ENCODE measurements at places on chromosomes 6 and 20. TPM values are rescaled to one million over a fixed set of nuclear protein-coding genes. Genes with fewer than 3 reads are reported as not detected.
A peak's percentile ranks its signal among the peaks of the same experiment; 100 is the strongest.

GRCh38 chr6:150427037-150427602 lies 58.3 kb downstream of the IYD start:
- no peaks in the 10 kb centered on the region for H3K27me3 ChIP-seq
- H3K4me1 ChIP-seq: no peaks in the 10 kb centered on the region
- H3K4me3 ChIP-seq: no peak overlapping the region
- no peak overlapping the region for H3K27ac ChIP-seq

Gene VARS2
- total RNA-seq: 15.8 TPM

Gene GRIK2
- total RNA-seq: 15.7 TPM

GRCh38 chr20:31835977-31836852 lies 9.2 kb downstream of the FOXS1 start:
- no peaks in the 10 kb centered on the region for H3K27me3 ChIP-seq
- H3K36me3 ChIP-seq: no peaks in the 10 kb centered on the region
- H3K4me3 ChIP-seq: no peak overlapping the region
- no peaks in the 10 kb centered on the region for H3K4me1 ChIP-seq
- DNase-seq: no peak

Gene DCDC2
- 0.34 TPM for total RNA-seq

GRCh38 chr6:48111143-48111506 lies at the start of gene PTCHD4:
Gene PTCHD4 (minus strand): TSS chr6:48111197. CDS start chr6:48068957, 42,240 bp downstream.
- H3K36me3 ChIP-seq: no peaks in the 10 kb centered on the region
- H3K27me3 ChIP-seq: no peaks in the 10 kb centered on the region
- H3K4me3 ChIP-seq: no peak within 1 kb of the TSS
- DNase-seq: peak; percentile 62
- no peaks in the 10 kb centered on the region for H3K4me1 ChIP-seq

GRCh38 chr6:112600168-112600567 lies 253.0 kb downstream of the RFPL4B start:
- no peak overlapping the region for H3K27ac ChIP-seq
- H3K4me3 ChIP-seq: no peak overlapping the region
- DNase-seq: no peak
- no peaks in the 10 kb centered on the region for H3K27me3 ChIP-seq
- no peaks in the 10 kb centered on the region for H3K36me3 ChIP-seq

DNA sequence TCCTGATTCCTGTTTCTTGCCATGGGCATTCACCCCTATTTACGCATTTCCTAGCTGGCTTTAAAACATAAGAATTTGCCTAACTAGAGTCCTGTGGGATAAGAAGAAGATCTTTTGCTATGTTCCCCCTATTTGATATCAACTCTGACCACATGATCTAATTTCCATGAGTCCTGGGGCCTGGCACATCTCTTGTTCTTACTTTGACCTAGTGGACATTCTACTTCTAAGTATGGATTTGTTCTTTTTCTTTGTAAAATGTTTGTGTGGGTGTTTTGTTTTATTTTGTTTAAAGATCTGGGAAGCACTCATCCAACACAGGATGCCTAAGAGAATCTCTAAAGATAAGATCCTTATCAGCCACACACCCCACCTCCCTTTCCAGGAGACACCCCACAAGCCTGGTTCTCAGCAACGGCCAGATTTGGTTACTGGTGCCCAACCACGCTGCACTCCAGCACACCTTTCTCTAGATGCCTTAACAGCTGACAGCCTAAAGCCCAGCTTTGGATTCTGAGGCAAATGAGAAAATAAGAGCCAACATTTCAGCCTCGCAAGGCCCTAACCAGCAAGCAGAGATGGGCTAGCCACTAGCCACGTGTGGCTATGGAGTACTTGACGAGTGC lies 74.7 kb downstream of the SLC23A2 start:
- DNase-seq: no peak
- no peaks in the 10 kb centered on the region for H3K27me3 ChIP-seq
- peaks cover 10% of the 10 kb centered on the region for H3K4me1 ChIP-seq
- peak overlapping the region; percentile 74 for H3K27ac ChIP-seq
- no peaks in the 10 kb centered on the region for H3K36me3 ChIP-seq

Gene HLA-DPA1
- total RNA-seq: 69.5 TPM

DNA sequence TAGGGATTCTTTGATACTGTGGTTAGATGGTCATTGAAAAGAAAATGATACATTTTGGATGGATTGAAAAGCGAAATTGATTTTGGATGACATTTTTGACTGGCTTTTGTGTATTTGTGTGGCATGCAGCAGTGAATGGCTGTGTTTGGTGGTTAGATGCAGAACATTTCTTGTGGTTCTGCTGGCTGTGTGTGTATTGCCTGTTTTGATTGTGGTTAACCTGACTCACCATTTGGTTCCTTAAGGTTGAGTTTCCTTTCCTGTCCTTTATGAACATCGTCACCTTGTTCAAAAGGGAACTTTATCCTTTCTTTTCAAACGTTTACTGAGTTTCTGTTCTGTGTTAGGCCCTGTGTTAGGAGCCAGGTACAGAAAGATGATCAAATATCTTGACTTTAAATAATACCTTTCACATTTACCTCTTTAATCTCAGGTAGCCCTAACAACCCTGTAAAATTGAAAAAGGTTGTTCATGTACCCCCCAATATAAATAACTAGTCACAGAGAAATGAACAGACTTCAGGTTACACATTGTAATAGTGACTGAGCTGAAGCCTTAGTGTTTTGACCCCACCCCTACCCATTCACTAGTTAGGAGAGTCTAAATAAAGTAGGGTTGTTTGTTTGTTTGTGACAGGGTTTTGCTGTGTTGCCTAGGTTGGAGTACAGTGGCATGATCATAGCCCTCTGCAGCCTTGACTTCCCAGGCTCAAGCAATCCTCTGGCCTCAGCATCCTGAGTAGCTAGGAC lies 23.8 kb downstream of the ANKS1A start:
- no peaks in the 10 kb centered on the region for H3K27me3 ChIP-seq
- no peak overlapping the region for H3K4me3 ChIP-seq
- no peak for DNase-seq
- no peak overlapping the region for H3K27ac ChIP-seq
- H3K36me3 ChIP-seq: no peaks in the 10 kb centered on the region

GRCh38 chr6:119856136-119856535 lies 506.6 kb upstream of the MAN1A1 start:
- no peaks in the 10 kb centered on the region for H3K4me1 ChIP-seq
- H3K36me3 ChIP-seq: no peaks in the 10 kb centered on the region
- no peaks in the 10 kb centered on the region for H3K27me3 ChIP-seq
- H3K27ac ChIP-seq: no peak overlapping the region

DNA sequence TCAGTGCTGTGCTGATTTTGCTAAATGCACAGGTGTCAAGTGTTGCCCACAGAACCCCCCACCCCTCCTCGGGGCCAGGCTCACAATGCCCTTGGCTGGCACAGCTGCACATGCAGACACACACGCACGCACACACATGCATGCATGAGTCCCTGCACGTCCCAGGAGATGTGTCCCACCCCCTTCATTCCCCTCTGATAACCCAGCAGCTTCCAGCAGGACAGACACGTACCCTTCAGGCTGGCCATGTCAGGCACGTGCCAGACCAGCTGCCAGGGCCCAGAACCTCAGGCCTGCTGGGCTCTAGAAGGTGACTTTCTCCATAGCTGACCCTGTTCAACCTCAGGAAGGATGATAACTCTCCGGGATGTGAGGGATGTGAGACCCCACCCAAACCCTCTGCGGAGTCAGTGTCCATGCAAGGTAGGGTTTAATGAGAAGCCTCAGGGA lies 44.4 kb downstream of the MRPL14 start:
- no peaks in the 10 kb centered on the region for H3K27me3 ChIP-seq
- no peaks in the 10 kb centered on the region for H3K36me3 ChIP-seq
- H3K27ac ChIP-seq: no peak overlapping the region
- no peak for DNase-seq
- H3K4me1 ChIP-seq: no peaks in the 10 kb centered on the region

GRCh38 chr6:40355532-40355931 lies 231.6 kb downstream of the LRFN2 start:
- no peak overlapping the region for H3K27ac ChIP-seq
- no peaks in the 10 kb centered on the region for H3K27me3 ChIP-seq
- H3K36me3 ChIP-seq: no peaks in the 10 kb centered on the region
- no peak overlapping the region for H3K4me3 ChIP-seq

Data from prostate gland (tissue), 2 donors.